Fibroblast of lung (primary cell): ENCODE measurements at places on chromosomes 16 and 17. TPM values are rescaled to one million over a fixed set of nuclear protein-coding genes. Genes with fewer than 3 reads are reported as not detected.

GRCh38 chr17:8740486-8740885 is 4.2 kb downstream of the CCDC42 start:
- no peak for DNase-seq

KCNH4 gene
- total RNA-seq = not detected in 2 replicates

GRCh38 chr16:84278968-84279367 is 15.7 kb upstream of the WFDC1 start:
- DNase-seq = no peak

- no peak for DNase-seq
These were observed 833.2 kb upstream of the RBFOX1 start for GRCh38 chr16:6499413-6499812.

GRCh38 chr17:50551884-50552283 is 4.9 kb downstream of the SPATA20 start:
- DNase-seq = no peak

SSTR5 gene
- total RNA-seq = not detected in 2 replicates

SECTM1 gene
- 17.3 and 31.1 TPM in 2 replicates for total RNA-seq

DNA sequence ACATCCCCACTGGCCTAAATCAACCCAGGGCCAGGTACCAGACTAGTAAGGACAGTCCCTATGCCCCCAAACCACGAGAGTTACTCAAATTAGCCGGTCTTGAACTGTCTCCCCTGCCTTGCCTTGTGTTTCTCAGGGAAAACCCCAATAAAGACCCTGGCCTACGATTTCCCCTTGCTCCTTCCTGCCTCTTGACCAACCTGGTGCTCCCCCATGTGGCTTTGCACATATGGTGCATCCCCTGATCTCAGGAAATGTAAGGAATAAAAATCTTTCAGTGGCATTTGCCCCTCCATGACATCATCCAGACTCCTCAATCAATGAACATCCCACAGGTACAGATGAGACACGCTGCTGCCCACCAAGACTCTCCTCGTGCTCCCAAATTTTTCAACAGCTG is 87.9 kb downstream of the ZNF18 start:
- no peak for DNase-seq

GRCh38 chr16:49961089-49961488 is 63.9 kb upstream of the CNEP1R1 start:
- peak; percentile 30 for DNase-seq

DNA sequence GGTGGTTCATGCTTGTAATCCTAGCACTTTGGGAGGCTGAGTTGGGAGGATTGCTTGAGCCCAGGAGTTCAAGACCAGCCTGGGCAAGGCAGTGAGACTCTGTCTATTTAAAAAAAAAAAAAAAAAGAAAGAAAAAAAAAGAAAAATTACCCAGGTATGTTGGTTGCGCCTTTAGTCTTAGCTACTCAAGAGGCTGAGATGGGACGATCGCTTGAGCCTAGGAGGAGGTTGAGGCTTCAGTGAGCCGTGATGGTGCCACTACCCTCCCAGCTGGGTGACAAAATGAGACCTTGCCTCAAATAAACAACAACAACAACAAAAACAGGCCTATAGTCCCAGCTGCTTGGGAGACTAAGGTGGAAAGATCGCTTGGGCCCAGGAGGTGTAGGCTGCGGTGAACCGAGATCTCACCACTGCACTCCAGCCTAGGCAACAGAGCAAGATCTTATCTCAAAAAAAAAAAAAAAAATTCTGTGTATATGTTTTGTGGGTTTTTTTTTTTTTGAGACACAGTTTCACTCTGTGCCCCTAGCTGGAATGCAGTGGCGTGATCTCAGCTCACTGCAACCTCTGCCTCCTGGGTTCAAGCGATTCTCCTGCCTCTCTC is 12.5 kb upstream of the ANKRD40CL start:
- DNase-seq = no peak

DNA sequence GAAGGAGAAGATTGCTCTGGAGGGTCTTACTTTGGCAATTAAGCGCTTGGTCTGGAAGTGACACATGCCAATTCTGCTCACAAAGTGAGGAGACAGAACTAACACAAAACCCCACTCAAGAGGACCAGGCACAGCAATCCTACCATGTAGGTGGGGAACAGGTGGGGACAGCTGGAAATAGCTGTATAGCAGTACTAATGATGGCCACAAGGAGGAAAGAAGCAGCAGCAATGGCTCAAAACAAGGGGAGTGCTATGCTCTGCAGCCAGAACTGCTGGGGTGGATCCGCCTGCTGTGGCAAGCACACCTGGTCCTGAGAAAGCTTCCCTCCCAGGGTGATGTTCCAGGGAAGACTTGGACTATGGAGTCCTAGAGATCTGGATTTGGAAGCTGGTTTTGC is 17.0 kb upstream of the TMEM132E start:
- DNase-seq = no peak
